NCI-H345 (cell line): ENCODE measurements at places on chromosomes 3 and 15.
A peak's percentile ranks its signal among the peaks of the same experiment; 100 is the strongest.

DNA sequence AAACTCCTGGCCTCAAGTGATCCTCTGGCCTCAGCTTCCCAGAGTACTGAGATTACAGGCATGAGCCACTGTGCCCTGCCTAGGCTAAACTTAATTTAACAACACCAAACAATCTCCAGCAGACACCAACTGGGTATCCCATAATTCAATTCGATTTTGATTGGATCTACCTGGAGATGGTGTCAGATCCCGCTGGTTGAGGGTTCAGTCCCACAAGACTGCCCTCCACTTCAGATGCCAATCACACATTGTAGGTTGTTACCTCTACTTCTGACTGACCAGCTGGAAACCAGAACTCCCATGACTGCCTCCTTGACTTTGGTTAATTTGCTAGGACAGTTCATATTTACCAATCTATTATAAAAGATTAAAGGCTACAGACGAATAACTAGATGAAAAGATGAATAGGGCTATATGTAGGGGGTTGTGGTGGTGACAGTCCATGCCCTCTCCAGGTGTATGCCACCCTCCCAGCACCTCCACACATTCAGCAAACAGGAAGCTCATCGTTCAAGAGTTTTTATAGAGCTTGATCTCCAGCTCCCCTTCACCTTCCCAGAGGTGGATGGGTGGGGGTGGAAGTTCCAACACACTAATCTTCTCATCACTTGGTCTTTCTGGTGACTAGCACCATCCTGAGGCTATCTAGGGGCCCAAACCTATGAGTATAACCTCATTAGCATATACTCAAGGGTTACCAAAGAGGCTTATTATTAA lies 9.3 kb downstream of the B2M start:
- no peak for DNase-seq

DNA sequence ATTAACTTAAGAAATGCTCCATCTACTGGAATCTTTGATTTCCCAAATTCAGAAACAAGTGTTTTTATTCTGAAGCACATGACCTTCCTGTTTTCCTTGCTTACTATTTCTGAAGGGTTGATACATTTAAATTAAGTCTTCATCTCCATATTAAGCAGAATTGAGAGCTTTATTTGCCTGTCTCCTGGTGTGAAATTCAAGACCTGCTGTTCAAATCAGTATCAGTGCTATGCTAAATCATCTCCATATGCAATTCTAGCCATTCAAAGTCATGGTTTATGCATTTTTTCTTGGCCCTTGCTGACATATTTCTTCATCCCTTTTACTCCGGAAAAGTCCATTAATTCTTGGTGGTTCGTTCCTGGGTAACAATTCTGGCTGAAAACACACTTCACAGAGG lies 195.4 kb downstream of the ATP8B4 start:
- no peak for DNase-seq

- no peak for DNase-seq
Measured at GRCh38 chr3:24490151-24490550, 4.5 kb downstream of the THRB start.

- DNase-seq: no peak
Measured at GRCh38 chr15:92123962-92124656, 269.6 kb upstream of the ST8SIA2 start.

- no peak for DNase-seq
Measured at GRCh38 chr15:78988361-78988911, 43.6 kb upstream of the CTSH start.

- DNase-seq: no peak
Measured at GRCh38 chr3:143031327-143031726, 30.0 kb downstream of the U2SURP start.

DNA sequence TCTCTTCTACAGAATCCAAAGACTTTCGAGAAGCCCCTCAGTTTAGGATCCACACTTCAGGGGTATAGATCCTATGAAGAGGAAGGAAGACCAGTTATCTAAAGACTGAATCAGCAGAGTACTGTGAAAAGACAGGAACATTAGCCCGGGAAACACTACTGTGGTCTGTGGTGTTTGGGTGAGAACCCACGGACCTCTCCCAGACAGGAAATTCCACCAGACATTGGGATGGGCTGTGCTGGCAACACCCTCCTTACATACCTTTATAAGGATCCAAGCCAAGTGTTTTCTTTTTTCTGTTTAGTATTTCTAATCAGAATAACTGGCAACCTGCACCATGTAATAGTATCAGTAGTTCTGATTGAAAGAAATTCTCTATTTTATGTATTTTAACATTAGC lies 14.1 kb downstream of the TMEM207 start:
- DNase-seq: no peak

DNA sequence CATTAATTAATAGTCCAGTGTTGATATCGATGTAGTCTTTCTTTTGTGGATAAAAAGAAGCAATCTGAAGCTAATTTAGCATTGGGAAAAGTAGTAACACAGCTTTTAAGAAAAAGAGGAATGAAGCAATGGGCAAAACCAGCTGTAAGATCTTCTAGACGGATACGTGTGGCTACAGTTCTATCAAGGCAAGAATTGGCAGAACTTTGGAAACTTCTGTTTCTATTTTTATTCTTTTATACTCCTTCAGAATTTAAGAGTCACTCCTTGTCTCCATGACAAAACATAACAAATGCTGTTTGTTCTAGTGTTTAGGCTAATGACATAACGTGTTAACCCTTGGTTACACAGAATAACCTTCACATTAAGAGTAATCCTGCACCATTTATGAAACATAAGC lies 289.2 kb downstream of the ROBO2 start:
- no peak for DNase-seq

- no peak for DNase-seq
Measured at GRCh38 chr3:143510601-143511000, 337.7 kb downstream of the SLC9A9 start.

- DNase-seq: no peak
Measured at GRCh38 chr3:133910422-133910821, 14.7 kb upstream of the RAB6B start.

DNA sequence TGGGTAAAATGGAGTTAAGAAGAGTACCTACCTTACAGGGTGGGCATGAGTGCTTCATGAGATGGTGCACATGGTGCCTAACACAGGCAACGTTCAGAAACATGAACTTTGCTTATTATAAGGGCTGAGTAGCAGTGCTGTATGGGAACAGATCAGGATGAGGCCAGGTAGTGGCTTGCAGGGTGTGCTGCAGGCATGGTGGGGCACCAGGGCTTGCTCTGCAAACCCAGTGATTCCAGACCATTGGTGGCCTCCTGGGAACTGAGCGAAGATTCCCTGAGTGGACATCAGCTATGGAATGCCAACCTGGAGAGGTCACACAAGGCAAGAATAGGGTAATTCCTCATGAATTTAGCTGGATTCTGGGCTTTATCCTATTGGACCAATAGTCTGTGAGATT lies 15.8 kb downstream of the TMEM43 start:
- DNase-seq: no peak

GRCh38 chr3:137768361-137769321 lies 4.5 kb downstream of the SOX14 start:
- DNase-seq: peak; percentile 14

GRCh38 chr3:123028233-123028828 lies 768 bp upstream of the SEMA5B start:
- DNase-seq: peak; percentile 57

GRCh38 chr15:98651036-98651481 lies 2.7 kb downstream of the IGF1R start:
- no peak for DNase-seq

- no peak for DNase-seq
Measured at GRCh38 chr15:92968926-92969651, 69.0 kb downstream of the CHD2 start.

DNA sequence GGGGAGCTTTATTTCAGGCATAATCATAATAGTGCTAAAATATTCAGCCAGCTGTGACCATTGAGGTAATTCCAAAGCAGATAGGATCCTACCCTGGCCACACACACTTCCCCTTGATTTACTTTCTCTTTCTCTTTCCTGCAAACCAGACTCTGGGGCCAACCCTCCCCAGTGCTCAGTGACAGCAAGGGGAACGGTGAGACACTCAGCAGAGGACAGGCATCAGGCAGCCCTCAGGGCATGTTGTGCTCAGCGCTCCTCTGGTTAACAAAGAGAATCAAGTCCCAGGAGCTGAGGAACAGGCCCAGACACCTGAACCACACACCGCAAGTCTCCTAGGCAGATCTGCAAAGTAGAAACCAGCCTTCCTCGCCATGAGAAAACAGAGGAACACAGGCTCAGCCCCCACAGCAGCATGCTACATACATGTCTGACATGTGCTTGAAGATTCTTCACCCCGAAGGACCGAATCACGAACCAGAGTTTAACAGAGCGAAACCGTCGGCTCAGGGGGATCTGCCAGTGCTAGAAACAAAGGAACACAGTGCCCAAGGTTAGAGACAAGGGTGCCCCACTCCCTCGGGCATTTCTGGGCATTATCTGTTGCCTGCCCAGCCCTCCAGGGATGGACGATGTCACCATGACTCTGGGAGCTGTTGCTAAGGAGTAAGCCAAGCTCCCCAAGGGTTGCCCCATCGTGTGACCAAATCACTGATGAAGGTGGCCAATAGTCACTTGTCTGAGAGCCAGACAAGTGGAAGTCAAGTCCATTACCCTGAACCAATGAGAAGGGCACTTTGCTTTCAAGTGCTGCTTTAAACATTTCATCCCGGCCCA lies 17.5 kb downstream of the HDC start:
- DNase-seq: no peak

DNA sequence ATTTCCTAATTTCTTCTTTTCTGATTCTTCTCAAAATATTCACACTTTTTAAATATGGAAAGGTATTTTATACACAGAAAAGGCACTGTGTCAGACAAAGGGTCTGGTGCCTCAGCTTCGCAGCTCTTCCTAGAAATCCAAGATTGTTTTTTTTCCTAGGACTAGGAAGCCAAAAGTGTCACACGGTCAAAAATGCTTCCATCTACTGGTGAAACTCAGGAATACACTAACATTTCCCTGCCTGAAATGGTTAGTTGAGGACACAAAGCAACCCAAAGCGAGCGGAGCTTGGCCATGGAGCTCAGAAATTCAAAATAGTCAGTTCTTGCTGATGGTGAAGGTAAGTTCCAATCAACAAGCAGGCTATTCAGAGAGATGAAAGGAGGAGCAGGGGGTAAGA lies 426.5 kb upstream of the RASGRP1 start:
- DNase-seq: no peak

- DNase-seq: no peak
Measured at GRCh38 chr3:121152573-121152972, 244.6 kb downstream of the STXBP5L start.

DNA sequence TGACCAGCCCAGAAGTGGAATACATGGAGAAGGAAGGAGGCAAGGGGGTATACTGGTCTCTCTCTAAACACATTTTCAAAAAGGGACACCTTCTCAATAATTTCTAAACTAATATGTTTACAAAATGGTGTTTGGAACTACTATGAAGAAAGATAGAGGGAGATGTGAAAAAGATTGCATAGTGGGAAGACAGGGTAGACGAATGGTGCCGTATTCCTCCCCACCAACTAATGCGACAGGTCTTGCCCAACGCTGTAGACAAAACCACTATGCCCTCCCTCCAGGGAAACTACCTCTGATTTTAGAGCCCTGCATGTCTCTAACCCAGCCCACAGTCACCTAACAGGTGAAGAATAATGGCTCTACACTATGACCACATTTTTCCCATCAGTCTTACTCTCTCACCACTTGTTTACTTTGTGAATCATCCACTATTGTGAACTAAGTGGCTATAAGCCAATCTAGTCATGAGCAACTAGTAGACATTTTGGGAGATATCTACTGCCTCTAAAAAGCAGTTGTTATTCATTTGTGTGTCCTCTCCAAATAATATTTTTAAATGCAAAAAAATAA lies 108.2 kb upstream of the UBE2E2 start:
- peak; percentile 60 for DNase-seq

GRCh38 chr15:65900488-65900887 lies 31.2 kb downstream of the RAB11A start:
- DNase-seq: no peak
